ENCODE measurements at places on chromosomes 2 and 18.

DNA sequence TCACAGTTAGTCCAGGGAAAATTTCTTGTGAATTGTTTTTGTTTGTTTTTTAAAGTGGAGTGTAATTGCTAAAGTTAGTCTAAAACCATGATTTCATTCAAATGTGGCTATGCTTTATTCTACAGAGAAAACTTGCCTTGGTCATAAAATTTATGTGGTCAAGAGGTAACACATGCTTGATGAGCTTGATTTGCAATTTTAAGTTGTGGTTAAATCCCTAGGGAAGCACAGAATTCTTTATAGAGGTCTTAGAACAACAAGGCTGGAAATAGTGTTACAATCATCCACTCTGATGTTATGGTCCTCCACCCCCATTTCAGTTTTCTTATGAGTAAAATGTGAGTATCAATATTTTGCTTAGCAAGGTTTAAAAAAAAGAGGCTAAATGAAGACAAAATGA is 359.6 kb downstream of the NRXN1 start:
- no peak for DNase-seq

DNA sequence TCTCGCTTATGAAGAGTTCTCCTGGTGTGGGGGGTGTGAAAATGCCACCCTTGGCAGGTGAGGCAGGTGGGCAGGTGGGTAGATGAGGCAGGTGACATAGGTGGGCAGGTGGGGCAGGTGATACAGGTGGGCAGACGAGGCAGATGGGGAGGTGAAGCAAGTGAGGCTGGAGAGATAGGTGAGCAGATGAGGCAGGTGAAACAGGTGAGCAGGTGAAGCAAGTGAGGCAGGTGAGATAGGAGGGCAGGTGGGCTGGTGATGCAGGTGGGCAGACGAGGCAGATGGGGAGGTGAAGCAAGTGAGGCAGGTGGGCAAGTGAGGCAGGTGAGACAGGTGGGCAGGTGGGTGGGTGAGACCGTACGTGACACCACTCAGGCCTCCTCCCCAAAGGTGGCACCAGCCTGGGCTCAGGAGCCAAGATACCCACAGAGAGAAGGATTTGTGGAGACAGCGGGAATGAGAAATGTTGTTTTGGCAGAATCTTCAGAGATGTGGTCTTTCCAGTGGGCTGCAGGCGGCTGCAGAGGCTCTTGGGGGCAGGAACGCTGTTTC is 232.3 kb upstream of the MYT1L start:
- no peak for DNase-seq

DNA sequence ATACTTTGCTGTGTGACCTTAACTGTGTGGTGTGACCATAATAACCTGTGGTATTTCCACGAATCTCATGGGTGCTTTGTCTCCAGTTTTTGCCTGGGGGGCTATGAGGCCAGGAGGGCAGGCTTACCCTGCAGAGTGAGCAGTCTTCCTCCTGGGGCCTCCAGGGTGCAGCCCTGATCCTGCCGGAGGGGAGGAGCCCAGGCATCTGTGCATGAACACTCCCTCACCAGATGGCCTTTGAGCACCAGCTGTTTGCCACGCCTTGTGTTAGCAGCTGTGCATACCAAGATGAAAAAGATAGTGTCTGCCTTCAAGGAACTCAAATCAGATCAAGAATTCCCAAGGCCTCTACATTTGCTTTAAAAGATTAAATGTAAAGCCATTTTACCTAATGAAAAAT is 75.0 kb upstream of the RBM44 start:
- DNase-seq = peak; percentile 83

GRCh38 chr18:44735096-44735495 is 54.4 kb downstream of the SETBP1 start:
- no peak for DNase-seq

- DNase-seq = no peak
These were observed 134.2 kb downstream of the CALCRL start for GRCh38 chr2:187313831-187314230.
